ENCODE measurements at places on chromosomes 16 and 17.
A peak's percentile ranks its signal among the peaks of the same experiment; 100 is the strongest.

DNA sequence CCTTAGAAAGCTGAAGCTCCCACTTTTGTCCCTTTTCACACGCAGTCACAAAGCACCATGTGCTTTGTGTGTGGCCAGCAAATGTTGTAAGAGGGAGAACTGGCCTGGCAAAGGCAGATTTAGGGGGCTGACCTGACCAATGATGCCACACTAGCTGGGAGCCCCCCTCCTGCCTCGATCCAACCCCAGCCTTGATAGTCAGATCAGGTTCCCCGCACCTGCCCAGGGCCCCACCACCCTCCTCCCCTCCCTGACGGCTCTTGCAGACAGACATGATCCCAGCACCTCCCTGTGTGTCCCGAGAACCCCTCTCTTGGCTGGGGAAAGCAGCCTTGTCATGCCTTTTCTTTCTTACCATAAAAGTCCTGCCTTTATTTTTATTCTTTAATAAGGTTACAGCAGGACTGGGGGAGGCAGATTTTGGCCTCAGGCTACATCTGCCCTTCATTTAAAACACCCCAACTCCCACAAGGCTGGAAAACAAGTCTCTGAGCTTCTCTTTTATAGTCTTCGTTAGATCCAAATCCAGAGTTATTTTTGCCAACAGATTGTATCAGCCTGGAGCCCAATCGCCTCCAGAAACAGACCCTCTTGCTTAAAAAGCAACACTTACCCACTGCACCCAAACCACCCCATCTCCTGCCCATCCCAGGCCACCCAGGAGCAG is 201.8 kb upstream of the CDH5 start:
- no peak for DNase-seq

- DNase-seq, result no peak
Measured at GRCh38 chr17:68941761-68942160, 13.4 kb downstream of the ABCA8 start.

GRCh38 chr16:56909527-56909979 is 22.4 kb upstream of the HERPUD1 start:
- DNase-seq, result no peak

DNA sequence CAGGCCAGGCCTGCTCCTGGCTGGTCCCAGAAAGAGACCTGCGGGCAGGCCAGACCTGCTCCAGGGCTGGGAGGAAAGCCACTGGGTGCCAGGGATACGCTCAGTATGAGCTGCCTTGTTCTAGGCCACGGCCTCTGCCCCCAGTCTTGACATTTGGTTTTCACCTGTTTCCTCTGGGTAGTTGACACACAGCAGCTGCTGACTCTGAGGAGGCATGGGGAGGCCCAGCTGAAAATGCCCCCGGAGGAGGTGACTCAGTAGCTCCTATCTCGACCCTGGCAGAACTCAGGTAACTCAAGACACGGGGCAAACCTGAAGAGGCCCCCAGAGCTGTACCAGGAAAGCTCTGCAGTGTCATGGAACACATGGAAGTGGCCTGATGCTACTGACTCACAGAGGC is 13.9 kb upstream of the ADGRG1 start:
- no peak for DNase-seq

DNA sequence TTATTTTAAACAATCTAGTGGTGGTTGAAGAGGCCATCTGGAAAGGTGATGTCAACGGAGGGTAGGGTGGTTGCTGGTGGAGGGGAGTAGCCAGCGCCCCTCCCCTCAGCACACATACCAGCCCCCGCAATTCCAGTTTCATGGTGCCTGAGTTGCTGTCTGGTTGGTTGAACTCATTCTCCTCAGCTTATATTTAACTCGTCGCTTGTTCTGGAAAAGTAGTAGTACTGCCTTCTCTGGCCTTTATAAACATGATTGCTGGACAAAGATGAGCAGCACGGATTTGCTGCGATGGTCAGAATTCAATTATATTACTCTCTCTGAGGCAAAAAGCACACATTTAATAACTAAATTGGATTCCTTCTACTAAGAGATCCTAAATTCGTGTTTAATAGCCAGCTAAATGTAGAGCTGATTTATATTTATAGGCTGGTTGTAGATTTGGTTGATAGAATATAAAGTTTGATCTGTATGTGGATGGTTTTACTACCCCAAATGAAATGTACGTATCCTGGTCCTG is 238.0 kb upstream of the TBX2 start:
- DNase-seq, result no peak

DNA sequence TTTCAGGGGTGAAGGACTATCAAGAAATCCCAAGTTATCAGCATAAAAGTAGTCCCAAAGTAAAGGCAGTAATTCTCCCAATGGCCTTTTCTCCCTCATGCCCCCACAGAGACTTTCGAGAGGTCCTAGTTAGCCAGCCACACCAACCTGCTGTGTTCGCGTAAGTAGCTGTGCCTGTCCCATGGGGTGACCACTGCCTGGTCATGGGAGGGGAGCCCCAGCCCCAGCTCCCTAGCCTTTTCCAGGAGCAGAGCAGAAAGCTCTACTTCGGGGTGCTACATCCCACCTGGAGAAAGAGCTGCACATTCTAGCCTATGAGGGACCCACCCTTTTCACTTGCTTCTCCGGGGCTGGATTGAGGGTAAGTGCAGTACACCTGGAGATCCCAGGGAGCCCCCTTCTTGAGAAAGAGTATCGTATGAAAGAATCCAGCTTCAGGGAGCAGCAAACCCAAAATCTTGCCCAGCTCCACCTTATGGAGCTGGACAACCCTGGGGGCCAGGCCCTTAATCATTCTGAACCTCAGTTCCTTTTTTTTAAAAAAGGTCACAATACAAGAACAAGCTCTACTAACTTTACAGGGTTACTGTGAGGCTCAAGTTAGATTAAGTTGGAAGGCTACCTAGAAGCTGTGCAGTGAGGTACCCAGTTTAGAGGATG is 8.6 kb upstream of the SOST start:
- no peak for DNase-seq

- DNase-seq, result no peak
Measured at GRCh38 chr16:64060631-64061030, 1061.2 kb downstream of the CDH11 start.

- peak; percentile 100 for DNase-seq
Measured at GRCh38 chr17:28951428-28951990, at the start of gene PHF12. Gene PHF12, minus strand, starts transcription at chr17:28951518. Its CDS starts 558 bp downstream, at chr17:28950960.

- DNase-seq, result no peak
Measured at GRCh38 chr16:5523829-5524228, 426.2 kb upstream of the EEF2KMT start.

GRCh38 chr16:28878083-28878926 is at the start of gene ATP2A1:
Gene ATP2A1, plus strand, starts transcription at chr16:28878488. Its CDS starts 184 bp downstream, at chr16:28878672.
- DNase-seq, result no peak

DNA sequence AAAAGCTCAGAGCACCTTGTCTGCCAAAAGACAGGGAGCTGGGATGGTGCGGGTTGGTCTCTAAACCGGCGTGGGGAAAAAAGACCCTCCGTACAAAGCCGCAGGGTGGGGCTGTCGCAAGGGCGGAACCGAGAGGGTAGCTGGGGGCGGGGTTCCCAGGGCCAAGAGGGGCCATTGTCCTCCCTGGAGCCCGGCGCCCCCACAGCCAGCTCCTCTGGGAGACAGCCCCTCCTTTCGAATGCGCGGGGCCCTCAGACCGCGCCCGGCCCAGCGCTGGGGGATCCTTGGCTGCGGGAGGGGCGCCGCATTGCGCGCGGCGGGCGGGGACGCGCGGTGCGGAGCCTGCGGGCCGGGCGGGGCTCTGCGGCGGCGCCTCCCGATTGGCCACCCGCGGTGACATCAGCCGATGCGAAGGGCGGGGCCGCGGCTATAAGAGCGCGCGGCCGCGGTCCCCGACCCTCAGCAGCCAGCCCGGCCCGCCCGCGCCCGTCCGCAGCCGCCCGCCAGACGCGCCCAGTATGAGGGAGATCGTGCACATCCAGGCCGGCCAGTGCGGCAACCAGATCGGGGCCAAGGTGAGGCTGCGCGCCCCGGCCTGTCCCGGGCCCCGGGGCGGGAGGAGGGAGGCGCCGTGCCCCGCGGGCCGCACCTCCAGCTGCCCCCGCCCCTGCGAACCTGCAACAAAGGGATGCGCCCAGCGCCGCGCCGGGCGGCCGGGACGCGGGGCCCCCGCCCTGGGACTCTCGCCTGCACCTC is at the start of gene TUBB3:
Gene TUBB3 (plus strand): TSS at position 459 of the 756 bp plus-strand sequence. CDS start 60 bp downstream, at position 519.
- peak; percentile 68 for DNase-seq

DNA sequence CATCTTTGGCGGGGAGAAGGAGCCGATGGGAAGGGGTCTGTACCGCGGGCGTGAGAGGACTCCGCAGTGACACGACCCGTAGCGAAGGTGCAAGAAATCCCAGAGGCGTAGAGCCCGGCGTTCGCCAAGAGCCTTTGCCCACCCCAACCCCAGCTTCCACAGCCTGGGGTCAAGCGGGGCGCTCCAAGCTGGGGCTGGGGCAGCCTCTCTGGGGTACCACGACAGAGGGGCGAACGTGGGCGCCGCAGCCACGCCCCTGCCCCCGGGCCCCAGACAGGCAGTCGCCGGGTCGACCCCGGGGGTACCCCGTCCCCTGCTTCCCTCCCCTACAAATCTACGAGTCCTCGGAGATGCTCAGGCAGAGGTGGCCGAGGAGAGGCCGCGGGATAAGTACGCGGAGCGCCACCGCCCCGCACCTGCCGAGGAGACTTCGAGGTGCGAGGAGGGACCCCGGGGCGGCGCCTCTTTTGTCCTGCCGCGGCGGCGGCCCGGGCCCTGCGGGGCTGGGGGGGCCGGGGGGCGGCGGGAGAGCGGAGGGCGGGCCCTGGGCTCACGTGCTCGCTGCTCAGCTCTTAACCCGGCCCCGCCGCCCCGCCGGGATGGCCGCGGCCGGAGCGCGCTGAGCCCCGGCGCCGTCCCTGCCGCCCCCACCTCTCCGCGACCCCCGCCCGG is at the start of gene ADAM11:
Gene ADAM11 (plus strand): TSS at position 575 of the 672 bp plus-strand sequence. CDS start 212 bp downstream, outside the sequence.
- peak; percentile 38 for DNase-seq

DNA sequence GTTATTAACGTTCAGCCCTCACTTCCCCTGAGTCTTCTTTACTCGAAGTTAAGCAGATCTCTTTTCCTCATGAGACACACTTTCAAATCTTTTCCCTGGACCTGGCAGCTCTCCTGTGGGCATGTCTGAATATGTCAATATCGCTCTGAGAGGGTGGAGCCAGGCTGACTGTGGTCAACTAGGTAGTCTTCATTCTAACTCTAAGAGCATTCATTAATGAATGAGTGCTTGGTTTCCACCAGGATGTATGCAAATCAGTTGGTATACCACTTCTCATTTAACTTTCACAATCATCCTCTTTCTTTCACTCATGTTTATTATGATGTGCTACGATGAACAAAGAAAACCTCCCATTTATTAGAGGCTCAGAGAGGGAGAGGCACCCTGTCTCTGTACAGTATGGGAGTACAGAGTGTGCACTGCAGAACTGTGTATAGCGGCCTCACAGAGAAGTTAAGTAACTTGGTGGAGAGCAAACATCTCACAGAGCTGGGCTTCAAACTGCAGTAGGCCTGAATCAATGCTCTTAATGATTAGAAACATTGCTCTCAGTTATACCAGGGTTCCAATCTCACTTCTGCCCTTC is 39.9 kb downstream of the OTOA start:
- DNase-seq, result peak; percentile 56
